ENCODE measurements at places on chromosomes 16 and 17. TPM values are rescaled to one million over a fixed set of nuclear protein-coding genes. Genes with fewer than 3 reads are reported as not detected.

DNA sequence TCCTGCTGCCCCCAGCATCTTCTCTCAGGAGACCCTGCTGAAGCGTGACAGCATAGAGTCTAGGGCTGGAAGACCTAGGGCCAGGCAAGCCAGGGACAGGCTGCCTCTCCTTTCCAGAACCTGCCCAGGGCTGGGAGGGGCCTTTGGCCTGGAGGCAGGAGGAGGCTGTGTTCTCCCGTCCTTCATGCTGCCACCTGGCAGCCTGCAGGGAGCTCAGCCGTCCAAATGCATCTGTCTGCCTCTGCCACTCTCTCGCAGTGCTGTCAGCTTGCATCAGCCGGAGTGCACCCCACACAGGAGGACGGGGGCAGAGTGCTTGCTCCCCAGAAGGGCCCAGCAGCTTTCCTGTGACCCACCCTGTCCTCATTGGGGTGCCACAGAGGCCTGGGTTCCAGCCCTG is 31.3 kb downstream of the ARHGAP23 start:
- no peak for DNase-seq

GRCh38 chr16:53968454-53968853 is 264.5 kb downstream of the FTO start:
- no peak for DNase-seq

GNAO1 gene
- total RNA-seq = 65.3 TPM

DNA sequence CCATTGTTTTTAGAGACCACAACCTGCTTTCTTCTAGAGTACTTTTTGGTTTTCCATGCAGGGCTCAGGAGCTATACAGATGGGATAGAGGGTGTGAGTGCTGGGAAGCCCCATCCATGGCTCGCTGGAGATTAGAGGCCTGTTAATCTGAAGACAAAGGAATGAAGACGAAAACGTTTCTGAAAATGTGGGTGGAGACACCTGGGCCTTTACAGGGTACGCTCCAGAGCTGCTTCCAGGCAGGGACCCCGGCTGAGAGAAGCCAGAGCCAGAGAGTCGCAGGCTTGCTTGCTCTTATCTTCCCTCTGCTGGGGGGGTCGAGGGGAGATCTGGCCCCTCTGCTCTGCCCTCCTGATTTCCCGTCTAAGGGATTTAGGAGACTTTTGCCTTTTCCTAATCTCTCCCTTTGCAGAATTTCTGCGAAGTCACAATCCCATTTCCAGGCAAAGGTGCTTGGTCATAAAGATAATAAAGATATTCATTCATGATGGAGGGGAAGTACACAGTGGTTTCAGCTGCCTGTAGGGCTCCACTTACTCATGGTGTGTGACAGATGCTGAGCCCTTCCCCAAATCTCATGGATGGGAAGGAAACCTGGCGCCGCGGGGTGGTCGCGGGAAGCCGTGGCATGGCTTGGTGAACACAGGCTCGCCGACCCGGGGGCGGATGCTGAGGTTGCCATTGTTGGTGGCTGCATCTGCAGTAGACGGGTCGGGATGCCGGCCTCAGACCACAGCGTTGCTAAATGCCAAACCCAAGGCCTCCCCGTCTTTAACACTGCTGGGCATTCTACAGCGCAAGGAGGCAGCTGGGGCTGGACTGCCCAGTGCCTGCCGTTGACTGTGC is 4.8 kb upstream of the SOCS3 start:
- DNase-seq = no peak

DNA sequence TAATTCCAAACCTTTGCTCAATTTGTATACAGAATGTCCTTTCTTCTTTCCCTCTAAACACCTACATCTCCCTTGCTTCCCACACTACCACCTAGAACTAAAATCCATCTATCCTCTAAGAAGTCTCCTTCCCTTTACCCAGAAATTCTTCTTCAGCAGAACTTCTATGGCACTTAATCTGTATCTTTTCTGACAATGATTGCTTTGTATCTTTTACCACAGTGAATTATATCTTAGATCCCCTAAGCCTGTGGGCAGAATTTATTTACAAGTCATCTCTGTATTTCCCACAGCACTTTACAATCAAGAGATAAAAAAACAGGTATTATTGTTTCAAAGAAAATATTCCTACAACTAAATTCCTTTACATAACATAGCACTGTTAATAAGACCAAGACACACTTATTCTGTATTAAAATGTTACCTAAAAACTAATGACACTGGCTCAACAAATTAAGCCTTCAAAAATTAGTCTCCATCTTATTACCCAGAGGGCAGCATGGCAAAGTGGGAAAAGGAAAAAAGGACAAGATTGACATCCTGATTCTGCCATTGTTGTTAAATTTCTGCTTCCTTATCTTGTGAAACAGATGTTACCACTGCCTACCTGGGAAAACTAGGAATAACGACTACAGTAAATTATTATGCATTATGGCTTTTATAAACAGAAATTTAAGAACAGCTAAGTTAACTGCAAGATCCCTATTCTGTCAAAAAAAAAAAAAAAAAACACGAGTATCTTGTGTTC is 42.8 kb downstream of the KANSL1 start:
- no peak for DNase-seq

Data from left cardiac atrium (tissue), 4 donors.